HS-5 (cell line): ENCODE measurements at places on chromosomes 2 and 18.

- DNase-seq: no peak
Measured at GRCh38 chr2:233082222-233082930, 22.2 kb downstream of the INPP5D start.

DNA sequence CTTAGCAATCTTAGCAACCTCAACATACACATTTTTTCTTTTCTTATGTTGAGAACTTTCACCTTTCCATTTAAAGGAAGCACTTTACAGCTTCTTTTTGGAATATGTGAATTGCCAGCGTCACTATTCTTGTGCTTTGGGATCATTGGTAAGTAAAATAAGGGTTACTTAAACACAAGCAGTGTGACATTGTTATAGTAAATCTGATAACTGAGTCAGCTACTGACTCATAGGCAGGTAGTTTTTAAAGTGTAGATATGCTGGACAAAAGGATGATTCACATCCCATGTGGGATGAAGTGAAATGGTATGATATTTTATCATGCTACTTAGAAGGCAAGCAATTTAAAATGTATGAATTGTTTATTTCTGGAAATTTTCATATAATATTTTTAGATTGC, 637.2 kb downstream of the DCDC2C start:
- DNase-seq: no peak

GRCh38 chr2:171287036-171287571, 126.4 kb upstream of the TLK1 start:
- DNase-seq: no peak

- DNase-seq: no peak
Measured at GRCh38 chr2:98846041-98846440, 90.0 kb downstream of the CRACDL start.

GRCh38 chr2:41806286-41806685, 241.5 kb upstream of the PKDCC start:
- DNase-seq: no peak

- DNase-seq: no peak
Measured at GRCh38 chr2:206353685-206354084, 79.2 kb downstream of the ZDBF2 start.

- DNase-seq: no peak
Measured at GRCh38 chr2:176122052-176122682, 352 bp upstream of the HOXD9 start.

- no peak for DNase-seq
Measured at GRCh38 chr18:61183798-61184197, 149.4 kb upstream of the CDH20 start.

DNA sequence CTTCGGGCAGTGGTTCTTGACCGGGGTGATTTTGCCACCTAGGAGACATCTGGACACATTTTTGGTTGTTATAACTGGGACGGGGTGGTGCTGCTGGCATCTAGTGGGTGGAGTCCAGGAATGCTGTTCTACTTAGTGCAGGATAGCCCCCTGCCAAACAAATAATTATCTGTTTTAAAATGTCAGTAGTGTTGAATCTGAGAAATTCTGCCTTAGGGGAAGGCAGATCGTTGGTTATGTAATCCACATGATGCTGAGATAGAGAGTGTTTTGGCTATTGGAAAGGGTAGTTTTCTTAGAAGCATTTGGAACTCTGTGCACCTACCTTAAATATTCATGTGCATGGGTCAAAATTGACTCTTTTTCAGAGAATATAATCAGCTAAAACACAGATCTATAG, 199.0 kb downstream of the TPGS2 start:
- DNase-seq: no peak

DNA sequence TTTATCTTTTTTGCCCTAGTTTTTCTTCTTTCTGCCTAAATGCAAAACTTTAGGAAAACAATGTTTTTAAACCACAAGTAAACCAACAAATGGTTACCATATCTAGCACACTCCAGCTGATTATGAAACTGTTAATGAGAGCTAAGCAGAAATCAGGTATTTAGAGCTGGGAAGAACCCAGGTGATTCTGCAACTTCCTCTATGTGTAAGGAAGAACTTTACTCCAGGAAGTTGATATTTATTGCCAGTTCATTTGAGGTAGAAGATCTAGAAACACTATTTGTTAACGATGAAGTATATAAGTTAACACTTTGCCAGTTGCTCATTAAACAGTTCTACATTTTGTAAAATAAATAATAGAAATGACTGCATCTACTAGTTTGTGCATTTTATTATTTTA, 409.7 kb downstream of the XIRP2 start:
- no peak for DNase-seq

GRCh38 chr2:192584976-192585375, 390.2 kb upstream of the TMEFF2 start:
- DNase-seq: no peak

GRCh38 chr2:158796652-158797051, 1.5 kb downstream of the DAPL1 start:
- DNase-seq: no peak

- DNase-seq: no peak
Measured at GRCh38 chr18:54094474-54094873, 130.0 kb downstream of the MBD2 start.

- DNase-seq: no peak
Measured at GRCh38 chr2:221443645-221444044, 128.5 kb downstream of the EPHA4 start.
